ENCODE measurements at places on chromosomes 11 and 22. TPM values are rescaled to one million over a fixed set of nuclear protein-coding genes. Genes with fewer than 3 reads are reported as not detected.

DNA sequence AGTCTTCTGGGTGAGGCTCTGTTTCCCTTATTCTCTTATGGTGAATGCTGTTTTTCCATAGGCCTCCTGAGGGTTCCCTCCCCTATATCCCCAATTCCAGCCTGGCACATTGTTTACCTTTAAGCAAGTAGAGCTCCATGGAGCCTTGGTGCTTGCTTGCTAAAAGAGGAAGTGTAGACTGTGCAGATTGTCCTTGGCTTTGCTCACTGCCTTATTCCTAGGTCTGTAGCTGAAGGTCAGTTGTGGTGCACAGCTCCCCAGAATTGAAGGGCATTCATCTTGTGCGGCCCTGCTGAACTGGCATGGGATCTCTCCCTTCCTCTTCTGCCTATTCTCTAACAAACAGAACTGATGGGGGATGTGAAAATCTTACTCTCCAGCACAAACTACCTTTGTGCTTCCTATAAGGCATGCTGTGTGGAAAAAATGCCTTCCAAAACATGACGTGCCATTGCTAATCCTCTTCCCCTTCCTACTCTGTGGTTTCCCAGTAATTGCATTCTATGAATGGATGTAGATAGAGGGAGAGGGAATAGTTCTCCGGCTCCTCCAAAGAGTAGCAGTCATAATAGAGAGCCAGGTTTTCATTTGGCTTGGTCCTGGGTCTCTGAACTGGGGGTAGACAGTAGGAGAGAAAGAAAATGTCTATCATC lies 34.2 kb upstream of the PLET1 start:
- DNase-seq, result no peak

- no peak for DNase-seq
Observed at GRCh38 chr22:41353862-41354575, 27.7 kb upstream of the TEF start.

DNA sequence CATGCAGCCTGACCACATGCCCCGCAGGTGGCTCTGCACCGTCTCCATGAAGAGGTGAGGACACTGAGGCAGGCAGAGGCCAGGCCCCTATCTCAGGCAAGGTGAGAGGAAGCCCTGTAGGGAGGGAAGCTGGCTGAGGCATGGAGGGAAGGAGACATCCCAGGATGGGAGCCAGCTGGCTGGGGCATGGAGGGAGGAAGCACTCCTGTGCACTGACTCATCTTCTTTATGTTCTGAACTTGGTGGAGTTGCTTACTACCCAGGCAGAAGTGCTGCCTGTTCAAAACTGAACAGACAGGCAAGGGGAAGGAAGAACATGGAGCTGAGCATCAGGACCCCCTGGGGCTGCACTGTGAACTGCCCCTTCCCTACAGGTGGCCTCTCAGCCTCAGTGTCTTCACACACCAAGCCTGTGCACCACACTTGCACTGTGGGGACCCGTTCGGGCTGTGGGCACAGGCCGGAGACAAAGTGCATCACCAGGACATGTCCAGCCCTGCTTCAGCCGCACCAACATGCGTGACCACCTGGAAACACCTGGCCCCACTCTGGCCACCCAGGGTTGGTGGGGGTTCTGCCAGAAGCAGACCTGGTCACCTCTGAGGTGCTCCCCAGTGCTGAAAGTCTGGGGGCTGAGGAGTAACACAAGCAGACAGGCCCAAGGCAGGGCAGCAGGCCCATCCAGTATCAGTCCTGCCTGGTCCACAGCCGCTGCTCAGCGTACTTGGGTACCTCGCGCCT lies 55.5 kb downstream of the DGCR2 start:
- DNase-seq, result no peak

- DNase-seq, result no peak
Observed at GRCh38 chr22:44933666-44934453, 75.9 kb downstream of the PHF21B start.

- DNase-seq, result no peak
Observed at GRCh38 chr22:39214006-39214382, 30.8 kb downstream of the PDGFB start.

DNA sequence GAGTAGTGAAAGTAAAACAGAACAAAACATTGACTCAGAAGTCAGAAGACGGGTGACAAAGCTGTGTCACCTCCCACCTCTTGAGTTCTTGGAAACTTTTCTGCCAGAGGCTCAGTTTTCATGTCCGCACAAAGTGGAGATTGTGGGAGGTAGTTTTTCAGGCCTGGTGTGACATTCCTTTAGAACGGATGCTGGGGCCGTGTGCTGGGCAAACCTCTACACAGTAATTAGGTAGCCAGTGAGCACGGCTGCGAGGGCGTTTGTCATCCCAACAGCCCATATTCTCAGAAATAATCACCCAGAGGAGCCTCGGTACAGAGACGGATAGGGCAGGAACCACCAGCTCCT lies 1054.4 kb downstream of the TBC1D22A start:
- DNase-seq, result no peak

TPBGL gene
- 0.38 TPM for polyA plus RNA-seq

Measured in urinary bladder (tissue), 4 donors.